ENCODE measurements at places on chromosomes 2 and 18.

GRCh38 chr2:237566401-237567235 lies at the start of gene PRLH:
PRLH (plus strand) TSS chr2:237566574; CDS start chr2:237566574, 0 bp downstream.
- DNase-seq = no peak

DNA sequence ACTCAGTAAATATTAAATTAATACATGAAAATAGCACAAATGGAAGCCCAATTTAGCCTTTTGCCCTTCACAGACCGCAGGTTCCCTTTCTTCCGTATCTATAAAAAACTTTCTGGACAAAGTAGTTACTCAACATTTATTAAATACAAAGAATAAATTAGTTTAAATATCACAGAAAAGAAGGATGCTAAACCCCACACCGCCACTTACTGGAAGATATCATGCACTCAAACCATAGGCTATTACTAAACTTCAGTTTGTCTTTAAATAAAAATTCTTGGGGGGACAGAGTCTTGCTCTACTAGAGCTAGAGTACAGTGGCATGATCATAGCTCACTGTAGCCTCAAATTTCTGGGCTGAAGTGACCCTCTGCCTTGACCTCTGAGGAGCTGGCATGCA lies 120.7 kb upstream of the FHL2 start:
- DNase-seq = no peak

- DNase-seq = peak; percentile 89
Measured at GRCh38 chr2:237662671-237663093, 35.3 kb downstream of the LRRFIP1 start.

- no peak for DNase-seq
Measured at GRCh38 chr18:489244-490023, 11.1 kb downstream of the COLEC12 start.

DNA sequence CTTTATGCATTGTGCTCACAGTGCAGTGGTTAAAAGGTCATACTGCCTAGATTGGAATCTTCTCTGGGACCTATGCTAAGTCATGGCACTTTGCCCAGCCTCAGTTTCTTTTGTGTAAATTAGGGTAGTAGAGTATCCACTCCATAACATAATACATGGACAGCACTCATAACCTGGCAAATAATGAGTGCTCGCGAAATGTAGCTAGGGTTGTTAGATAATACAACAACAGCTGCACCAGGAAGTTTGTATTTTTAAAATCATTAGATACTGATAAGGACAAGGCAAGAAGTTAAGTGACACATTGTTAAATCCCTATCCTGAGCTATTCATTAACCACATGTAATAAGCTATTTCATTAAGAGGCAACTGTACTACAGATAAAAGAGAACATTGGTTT lies 13.8 kb upstream of the PLA2R1 start:
- DNase-seq = no peak

DNA sequence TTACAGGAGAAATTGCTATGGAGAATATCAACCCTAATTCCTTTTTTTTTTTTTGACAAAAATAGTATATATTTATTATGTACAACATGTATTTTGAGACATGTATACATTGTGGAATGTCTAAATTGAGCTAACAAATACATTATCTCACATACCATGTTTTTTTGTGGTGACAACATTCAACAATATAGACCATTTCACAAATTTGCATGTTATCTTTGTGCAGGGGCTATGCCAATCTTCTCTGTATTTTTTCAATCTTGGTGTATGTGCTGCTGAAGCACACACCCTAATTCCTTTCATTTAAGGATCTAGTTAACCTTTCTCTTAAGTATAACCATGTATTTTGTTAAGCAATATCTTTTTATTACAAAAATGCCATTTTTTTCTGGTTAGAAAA lies 13.2 kb downstream of the SLC39A10 start:
- no peak for DNase-seq

- no peak for DNase-seq
Measured at GRCh38 chr2:48734576-48735303, 20.8 kb downstream of the LHCGR start.

GRCh38 chr2:59249441-59250306 lies 1008.5 kb upstream of the FANCL start:
- no peak for DNase-seq
